ENCODE measurements at places on chromosomes 3 and 15. TPM values are rescaled to one million over a fixed set of nuclear protein-coding genes. Genes with fewer than 3 reads are reported as not detected.

DAPK2 gene
- total RNA-seq, result 6.5 TPM

CASR gene
- 0.05 TPM for total RNA-seq

GLDN gene
- total RNA-seq, result 5.1 TPM

NANOGP8 gene
- total RNA-seq, result not detected

CADPS gene
- total RNA-seq, result 418 TPM

DPPA2 gene
- total RNA-seq, result not detected

SLC9A9 gene
- 23.5 TPM for total RNA-seq

SPINT1 gene
- total RNA-seq, result 27.4 TPM

PAQR5 gene
- total RNA-seq, result 3.1 TPM

DUOXA2 gene
- not detected for total RNA-seq

SYNPR gene
- 21.0 TPM for total RNA-seq

AADACL2 gene
- total RNA-seq, result 1.3 TPM

HRG gene
- total RNA-seq, result not detected

KIF7 gene
- 15.8 TPM for total RNA-seq

GOLGB1 gene
- total RNA-seq, result 90.4 TPM

CACNA2D3 gene
- total RNA-seq, result 4.9 TPM

ATP13A4 gene
- 14.6 TPM for total RNA-seq

ZNF35 gene
- total RNA-seq, result 24.7 TPM

TPRG1 gene
- 0.49 TPM for total RNA-seq

XCR1 gene
- not detected for total RNA-seq

PRTG gene
- total RNA-seq, result 34.4 TPM

PP2D1 gene
- total RNA-seq, result not detected

MUSTN1 gene
- 12.0 TPM for total RNA-seq

NMNAT3 gene
- 21.2 TPM for total RNA-seq

OR5K2 gene
- total RNA-seq, result not detected

PLSCR5 gene
- not detected for total RNA-seq

HIGD2B gene
- not detected for total RNA-seq

CELSR3 gene
- total RNA-seq, result 26.3 TPM

CCDC39 gene
- 0.66 TPM for total RNA-seq

RTP1 gene
- total RNA-seq, result not detected

PRSS50 gene
- 1.2 TPM for total RNA-seq

CGNL1 gene
- 41.4 TPM for total RNA-seq

GCHFR gene
- total RNA-seq, result 8.7 TPM

PRICKLE2 gene
- 126 TPM for total RNA-seq

PEX5L gene
- total RNA-seq, result 22.8 TPM

FBXO40 gene
- total RNA-seq, result 0.22 TPM

IQCH gene
- total RNA-seq, result 9.3 TPM

CRBN gene
- 219 TPM for total RNA-seq

IQGAP1 gene
- total RNA-seq, result 145 TPM

POLQ gene
- 5.6 TPM for total RNA-seq

ADCY5 gene
- total RNA-seq, result 11.8 TPM

CDCP1 gene
- 2.2 TPM for total RNA-seq

C3orf20 gene
- total RNA-seq, result 0.22 TPM

CGGBP1 gene
- total RNA-seq, result 138 TPM
